ENCODE measurements at places on chromosomes 7 and 10. TPM values are rescaled to one million over a fixed set of nuclear protein-coding genes. Genes with fewer than 3 reads are reported as not detected.

Gene TFEC
- total RNA-seq = 1.6 TPM

Gene OPALIN
- not detected for total RNA-seq

Gene SLC16A9
- total RNA-seq = 19.9 TPM

Gene CYP3A7
- total RNA-seq = 0.45 TPM

Gene ACTR3C
- 8.3 TPM for total RNA-seq

Gene CPED1
- total RNA-seq = 6.0 TPM

Gene CTAGE15
- 0.18 TPM for total RNA-seq

Gene TM9SF3
- total RNA-seq = 94.0 TPM

Gene EGR2
- total RNA-seq = 0.18 TPM

Gene COBL
- 3.8 TPM for total RNA-seq

Gene CTNNA3
- 24.9 TPM for total RNA-seq

Gene CDC14C
- total RNA-seq = not detected

Measured in cerebellum (tissue), 4 donors.